ENCODE measurements at places on chromosomes 5 and 9.

- no peak for DNase-seq
Observed at GRCh38 chr9:79257790-79258351, 313.9 kb upstream of the TLE4 start.

- DNase-seq, result peak; percentile 35
Observed at GRCh38 chr5:95620030-95620869, at the start of gene GPR150. TSS of gene GPR150 (plus strand) at chr5:95620087. CDS start at chr5:95620276, 189 bp downstream.

DNA sequence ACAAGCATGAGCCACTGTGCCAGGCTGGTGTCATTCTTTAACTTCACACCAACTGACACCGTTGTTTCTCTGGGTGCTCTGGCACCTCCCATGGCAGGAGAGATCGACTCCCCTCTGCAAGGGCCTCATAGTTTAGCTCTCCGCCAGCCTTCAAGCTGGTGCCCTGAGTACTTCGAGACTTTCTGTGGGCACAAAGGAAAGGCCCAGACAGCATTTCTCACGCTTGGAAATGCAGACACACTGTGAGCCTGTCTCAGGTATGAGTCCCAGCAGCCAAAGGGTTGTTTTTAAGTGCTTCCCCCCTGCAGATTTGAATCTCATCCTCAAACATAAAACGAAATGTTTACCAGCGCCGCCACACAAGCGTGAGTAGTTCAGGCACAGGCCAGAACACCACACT, 11.1 kb upstream of the TCF7 start:
- no peak for DNase-seq

DNA sequence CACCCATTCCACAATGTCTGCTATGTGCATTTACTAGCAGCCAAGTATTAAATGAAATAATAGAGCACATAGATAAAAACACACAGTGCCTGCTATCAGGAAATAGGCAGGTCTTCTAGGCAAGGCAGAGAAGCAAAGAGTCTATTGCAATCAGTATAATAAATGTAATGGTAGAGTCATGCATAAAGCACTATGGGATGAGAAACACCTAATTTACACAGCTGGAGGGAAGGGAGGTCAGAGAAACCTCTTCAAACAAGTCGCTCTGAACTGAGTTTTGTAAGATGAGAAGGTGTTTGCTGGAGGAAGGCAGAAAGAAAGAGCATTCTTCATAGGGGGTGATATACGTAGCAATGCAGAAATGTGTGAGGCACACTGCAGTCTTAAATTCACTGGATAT, 341.0 kb upstream of the DMAC1 start:
- DNase-seq, result no peak

DNA sequence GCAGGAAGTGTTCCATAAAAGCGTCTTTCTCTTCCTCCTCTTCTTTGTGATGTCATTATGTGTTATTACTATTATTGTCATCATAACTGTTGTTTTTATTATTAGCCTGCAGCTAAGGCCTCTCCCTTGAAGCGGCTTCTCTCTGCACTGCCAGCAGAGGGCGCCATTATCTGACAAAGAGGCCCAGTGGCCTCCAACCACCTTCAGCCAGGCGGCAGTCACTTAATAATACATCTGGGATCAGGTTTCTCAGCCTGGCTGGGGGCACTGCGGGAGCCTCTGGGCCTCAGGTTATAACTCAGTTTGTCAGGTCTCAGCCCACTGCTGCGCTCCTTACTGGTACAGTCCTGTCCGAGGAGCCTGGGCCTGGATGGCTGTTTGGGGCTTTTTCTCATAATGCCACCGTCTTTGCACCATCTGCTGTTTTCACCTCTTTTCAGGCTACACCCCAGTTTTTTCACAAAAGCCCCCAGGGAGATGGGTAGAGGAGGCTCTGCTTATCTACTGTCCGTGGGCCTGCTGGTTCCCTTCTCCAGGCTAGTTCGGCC, 281.9 kb downstream of the NSG2 start:
- DNase-seq, result peak; percentile 83

GRCh38 chr9:89863837-89864236, 259.0 kb downstream of the GADD45G start:
- peak; percentile 21 for DNase-seq

DNA sequence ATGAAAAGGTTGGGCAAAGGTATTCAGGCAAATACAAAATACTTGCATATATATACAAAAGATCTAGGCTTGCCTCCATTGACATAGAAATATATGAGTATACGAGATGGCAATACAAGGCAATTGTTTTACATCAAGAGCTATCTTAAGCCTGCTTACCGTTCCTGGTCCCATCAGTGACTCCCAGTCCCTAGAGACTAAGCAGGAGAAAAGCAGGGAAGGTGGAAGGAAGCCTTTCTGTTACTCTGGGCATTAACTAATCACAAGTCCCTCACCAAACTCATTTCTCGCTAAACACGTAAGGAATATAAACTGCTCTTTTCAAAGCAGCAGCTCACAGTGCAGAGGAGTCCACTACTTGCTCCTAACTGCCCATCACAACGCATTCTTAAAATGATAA, 125.2 kb downstream of the ZNF608 start:
- no peak for DNase-seq

DNA sequence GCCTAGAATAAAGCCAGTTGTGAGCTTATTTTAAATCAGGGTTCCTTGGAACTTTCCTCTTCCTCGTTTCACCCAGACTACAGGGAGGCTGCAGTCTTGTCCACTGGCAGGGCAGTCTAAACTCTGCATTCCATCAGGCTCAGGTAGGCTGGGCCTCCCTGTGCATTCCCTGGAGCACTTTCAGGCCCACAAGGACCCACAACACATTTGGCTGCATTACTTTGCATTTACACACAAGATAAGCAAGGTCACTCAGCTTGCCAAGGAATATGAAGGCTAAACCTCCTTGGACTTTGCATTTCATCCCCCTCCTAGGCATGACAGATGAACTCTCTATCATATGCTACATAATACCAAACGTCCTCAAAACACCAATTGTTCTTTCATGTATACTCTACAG, 104.2 kb downstream of the MARCHF3 start:
- DNase-seq, result no peak

GRCh38 chr5:123554601-123555000, 42.6 kb downstream of the CSNK1G3 start:
- DNase-seq, result no peak

- DNase-seq, result peak; percentile 78
Observed at GRCh38 chr5:160467555-160468362, 46.1 kb downstream of the PTTG1 start.

DNA sequence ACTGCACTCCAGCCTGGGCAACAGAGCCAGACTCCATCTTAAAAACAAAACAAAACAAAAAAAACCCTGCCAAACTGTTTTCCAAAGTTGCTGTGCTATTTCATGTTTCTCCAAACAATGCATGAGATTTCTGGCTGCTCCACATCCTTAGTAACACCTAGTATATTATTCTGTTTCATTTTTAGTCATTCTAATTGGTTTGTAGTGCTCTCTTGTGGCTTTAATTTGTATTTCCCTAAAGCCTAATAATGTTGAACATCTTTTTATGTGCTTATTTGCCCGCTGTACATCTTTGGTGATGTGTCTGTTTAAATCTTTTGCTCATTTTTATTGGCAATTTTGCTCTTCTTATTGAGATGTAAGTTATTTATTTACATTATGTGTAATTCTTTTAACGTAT, 18.4 kb upstream of the TTC1 start:
- no peak for DNase-seq

- peak; percentile 75 for DNase-seq
Observed at GRCh38 chr5:127959152-127959764, 124.3 kb upstream of the SLC12A2 start.

GRCh38 chr5:34499001-34499734, 157.0 kb upstream of the RAI14 start:
- peak; percentile 81 for DNase-seq

GRCh38 chr5:154472871-154473580, 5.0 kb downstream of the HAND1 start:
- peak; percentile 22 for DNase-seq

GRCh38 chr5:55188656-55189540, 15.9 kb upstream of the CDC20B start:
- no peak for DNase-seq

DNA sequence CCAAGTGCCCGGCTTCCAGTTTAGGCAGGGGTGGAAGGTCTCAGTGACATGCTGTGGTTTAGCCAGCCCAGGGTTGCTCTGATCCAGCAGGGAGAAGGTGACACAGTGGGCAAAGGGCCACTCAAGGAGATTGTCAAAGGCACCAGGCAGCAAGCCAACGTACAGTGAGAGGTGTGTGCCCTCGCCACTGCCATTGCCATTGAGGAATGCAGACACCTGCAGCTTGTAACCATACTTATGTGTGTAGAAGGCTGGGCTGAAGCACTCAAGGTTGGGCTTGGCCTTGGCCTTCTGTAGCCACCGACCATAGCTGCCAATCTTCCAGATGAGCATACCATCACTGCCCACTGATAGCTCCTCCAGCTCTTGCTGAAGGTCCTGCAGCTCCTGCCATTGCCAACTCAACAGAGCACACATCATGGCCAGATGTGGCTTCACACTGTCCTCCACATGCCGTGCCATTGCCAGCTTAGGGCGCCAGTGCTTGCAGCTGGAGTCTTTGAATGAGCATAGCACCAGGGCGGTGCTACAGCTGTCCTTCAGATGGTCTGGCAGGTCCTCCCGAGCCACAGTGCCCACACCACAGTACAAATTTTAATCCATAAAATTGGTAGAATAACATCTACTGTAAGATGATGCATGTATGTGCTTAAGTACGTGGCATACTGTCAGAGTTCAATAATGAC, 59.7 kb upstream of the HMHB1 start:
- no peak for DNase-seq

DNA sequence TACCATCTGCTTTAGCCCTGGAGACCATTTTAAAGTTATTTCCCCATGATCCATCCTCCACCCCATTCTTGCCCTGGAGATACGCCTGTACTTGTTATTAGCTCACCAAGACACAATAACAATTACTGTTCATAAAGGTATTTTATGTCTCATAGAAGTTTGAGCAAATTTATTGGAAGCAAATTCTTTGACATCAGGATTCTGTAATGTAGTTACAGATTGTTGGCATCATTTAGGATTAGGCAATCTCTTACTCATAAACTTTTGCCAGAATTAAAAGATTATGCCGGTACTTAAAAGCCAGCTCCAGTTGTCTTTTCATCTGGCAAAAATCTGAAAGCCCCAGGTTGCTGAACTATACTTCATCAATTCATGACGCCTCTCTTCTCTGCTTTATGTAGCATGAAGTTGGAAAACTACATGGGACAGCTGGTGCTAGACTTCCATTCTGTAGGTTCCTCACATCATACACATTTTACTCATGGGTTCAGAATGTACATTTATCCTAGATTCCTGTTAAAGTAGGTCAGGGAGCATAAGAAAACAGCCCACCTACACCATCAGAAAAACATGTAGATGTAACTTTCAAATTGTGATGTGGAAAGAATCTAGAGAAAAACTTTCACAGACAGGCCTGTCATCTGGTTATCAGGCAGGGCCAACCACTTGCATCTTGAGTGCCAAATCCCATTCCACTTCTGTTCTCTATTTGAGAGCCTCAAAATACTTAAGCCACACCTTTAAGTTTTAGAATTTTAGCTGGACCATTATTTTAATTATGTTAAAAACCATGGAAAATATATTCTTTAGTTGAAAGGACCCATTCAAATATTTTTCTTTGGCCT, 14.0 kb downstream of the ATP10B start:
- no peak for DNase-seq

DNA sequence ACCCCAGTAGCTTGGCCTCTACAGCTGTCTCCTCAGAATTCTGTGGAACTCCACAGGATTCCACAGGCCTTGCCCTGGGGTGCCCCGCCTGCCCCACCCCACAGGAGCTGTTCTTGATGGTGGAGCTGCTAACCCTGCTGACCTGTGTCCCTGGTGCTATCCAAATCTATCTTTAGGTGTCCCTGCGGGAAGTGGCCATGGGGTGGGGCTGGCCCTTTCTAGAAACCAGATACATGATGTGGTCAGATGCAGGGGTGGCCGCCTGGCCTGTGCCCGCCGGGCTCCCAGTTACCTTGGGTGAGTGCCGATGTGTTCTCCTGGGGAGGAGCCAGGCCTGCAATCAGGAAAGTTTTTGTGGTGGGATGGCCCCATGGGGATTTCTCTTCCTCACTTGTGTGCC, 34.2 kb downstream of the WNK2 start:
- no peak for DNase-seq

DNA sequence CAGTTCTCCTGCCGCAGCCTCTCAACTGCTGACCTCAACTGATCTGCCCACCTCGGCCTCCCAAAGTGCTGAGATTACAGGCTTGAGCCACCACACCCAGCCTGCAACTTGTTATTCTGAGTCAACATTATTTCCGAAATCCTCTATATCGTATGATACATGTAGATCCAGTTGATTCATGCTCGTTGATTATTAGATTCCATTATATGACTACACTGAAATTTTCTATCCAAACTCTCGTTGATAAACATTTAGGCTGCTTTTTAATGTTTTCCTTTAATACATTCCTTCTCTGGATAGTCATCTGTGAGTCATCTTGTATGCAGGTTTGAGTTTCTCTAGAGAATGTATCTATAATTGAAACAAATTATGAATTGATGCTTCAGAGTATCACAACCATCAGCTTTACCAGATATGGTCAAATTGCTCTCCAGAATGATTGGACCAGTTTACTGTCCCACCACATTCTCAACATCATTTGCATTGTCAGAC, 4.1 kb downstream of the CDK7 start:
- DNase-seq, result peak; percentile 90

All from fibroblast of skin of scalp (primary cell).